Diencephalon (tissue), 1 donor: ENCODE measurements at places on chromosomes 1 and 21. TPM values are rescaled to one million over a fixed set of nuclear protein-coding genes. Genes with fewer than 3 reads are reported as not detected.

Gene ANKRD34A
- 2.5 TPM for total RNA-seq

Gene GPR157
- total RNA-seq, result 0.69 TPM

Gene FAM3B
- 0.69 TPM for total RNA-seq

Gene WNT4
- total RNA-seq, result 11.3 TPM

Gene TAS1R1
- total RNA-seq, result not detected

Gene DYNLT5
- total RNA-seq, result 26.1 TPM
